Activated naive CD8-positive, alpha-beta T cell treated with anti-CD3 and anti-CD28 coated beads, Interleukin-2, amount 10 ng/mL, durations not matched to agents 7 days and 5 days (primary cell): ENCODE measurements at places on chromosomes 3 and 15.

DNA sequence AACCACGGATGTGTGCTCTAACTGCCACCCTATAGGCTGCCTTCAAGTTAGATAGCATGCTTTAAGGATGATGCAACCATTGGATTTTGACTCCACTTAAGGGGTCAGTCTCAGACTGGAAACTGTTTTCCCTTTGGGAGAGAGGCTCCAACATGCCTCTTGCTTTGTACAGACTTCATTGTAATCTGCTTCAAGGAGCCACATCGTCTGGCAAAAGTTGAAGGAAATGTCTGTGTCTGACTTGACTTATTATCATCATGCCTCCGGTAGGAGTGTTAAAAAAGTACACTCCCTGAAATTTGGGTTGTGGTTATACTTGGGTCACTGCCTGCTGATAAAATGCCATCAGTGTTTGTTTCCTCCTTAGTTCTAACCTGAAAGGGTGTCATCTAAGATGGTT lies 245.4 kb upstream of the CDIN1 start:
- DNase-seq: no peak

GRCh38 chr3:152267831-152268554 lies 736 bp upstream of the MBNL1 start:
- no peak for DNase-seq

- DNase-seq: no peak
Measured at GRCh38 chr3:143585720-143586456, 262.4 kb downstream of the SLC9A9 start.

DNA sequence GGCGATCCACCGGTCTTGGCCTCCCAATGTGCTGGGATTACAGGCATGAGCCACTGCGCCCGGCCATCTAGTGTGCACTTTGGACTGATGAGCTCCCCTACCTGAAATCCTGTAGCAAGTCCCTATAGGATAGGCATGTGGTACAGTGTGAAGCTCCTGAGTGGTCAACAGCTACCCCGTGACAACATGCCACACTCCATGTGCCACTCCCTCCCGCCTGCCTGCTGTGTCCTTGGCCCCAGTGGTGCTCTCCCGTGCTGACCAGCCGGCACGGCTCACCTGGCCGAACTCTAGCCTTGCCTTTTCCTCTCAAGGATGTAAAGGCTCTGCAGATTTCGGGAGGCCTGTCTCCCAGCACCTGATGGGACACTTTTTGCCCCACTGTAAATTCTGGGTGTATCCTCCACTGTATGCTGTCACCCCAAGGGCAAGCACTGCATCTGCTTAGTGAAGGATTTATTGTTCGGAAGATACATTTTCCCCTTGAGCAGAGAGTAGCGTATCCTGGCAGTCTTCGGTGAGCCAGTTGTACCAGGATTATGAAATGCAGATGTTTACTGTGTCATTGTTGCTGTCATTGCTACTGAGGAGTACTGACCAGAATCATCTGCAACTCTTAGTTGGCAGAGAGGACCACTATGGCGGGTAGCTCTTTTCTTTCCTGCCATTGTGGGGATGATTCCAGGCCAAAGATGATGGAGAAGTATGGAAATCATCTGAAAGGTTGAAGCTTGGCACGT lies 64.7 kb downstream of the IGF1R start:
- no peak for DNase-seq

DNA sequence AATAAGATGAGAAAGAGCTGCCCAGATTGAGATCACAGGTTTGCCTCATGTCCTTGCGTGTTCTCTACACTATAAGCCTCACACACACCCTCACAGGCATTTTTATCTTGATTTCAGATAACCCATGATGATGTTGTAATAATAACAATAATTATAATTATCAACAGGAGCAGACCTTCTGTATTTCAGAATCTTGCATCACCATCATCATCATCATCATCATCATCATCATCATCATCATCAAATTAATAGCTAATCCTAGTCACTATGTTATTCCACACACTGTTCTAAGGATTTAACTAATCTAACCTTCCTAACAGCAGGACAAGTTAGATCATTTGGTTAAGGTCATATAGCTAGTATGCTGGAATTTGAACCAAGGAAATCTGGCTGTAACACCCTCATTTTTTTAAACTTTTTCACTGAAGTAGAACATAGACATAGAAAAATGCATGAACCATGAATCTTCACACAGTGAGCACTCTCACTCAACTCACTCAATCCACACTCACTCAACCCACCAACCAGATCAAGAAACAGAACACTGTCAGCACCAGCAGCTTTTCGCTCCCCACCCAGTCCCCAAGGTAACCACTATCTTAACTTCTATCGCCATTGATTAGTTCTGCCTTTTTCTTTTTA lies 1.8 kb upstream of the SH2D7 start:
- DNase-seq: no peak
